ENCODE measurements at places on chromosomes 12 and 14.
A peak's percentile ranks its signal among the peaks of the same experiment; 100 is the strongest.

DNA sequence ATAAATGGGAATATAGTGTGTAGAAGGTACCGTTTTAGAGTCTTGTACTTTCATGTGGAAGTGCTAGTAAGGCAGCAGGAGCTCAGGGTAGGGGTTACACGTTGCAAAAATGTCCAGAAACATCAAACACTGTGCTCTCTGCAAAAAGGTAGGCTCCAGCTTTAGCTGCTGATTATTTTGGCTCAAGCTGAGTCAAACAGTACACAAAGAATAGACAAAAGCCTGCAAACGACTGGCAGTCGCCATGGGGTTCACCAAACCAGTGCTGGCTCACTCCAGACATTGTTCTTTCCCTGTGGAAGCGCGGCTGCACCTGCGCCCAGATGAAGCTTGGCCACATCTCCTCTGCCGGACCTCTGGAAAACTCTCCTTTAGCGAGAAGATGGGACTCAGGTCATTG is 45.3 kb upstream of the NAA30 start:
- DNase-seq = no peak

DNA sequence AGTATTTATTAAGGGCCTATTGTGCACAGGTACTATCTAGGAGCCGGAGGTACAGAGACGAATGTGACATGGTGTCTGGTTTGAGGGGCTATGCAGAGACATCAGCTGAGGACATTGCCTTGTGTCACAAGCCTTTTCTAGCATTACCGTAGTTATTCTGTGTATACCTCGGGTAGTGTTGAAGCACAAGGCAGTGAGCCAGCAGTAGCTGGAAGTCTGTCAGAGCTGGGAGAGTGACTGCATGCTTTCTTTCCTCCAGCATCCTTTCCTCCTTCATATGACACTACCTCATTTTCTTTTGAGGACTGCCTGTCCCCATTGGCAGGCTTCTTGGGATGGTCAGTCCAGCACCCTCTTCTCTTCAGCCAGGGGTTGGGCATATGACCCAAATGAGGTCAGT is 77.0 kb downstream of the POLR3B start:
- DNase-seq = no peak

- DNase-seq = no peak
These were observed 86.7 kb upstream of the ESRRB start for GRCh38 chr14:76289276-76289675.

DNA sequence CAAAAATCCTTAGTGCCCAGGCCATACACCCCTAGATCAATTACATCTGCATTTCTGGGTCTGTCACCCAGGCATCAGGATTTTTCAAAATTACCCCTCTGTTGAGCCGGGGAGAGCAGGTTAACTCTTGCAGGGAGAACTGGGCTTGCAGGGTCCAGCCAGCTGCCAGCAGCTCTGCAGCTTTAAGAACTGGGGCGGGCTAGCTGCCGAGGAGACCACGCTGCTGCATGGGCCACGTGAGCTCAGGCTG is at the start of gene DGLUCY:
Gene DGLUCY, plus strand, starts transcription at position 245 of the 250 bp plus-strand sequence. CDS start 46,222 bp downstream, outside the sequence.
- DNase-seq = no peak

- no peak for DNase-seq
These were observed 48.2 kb upstream of the PNMA1 start for GRCh38 chr14:73762375-73762822.

DNA sequence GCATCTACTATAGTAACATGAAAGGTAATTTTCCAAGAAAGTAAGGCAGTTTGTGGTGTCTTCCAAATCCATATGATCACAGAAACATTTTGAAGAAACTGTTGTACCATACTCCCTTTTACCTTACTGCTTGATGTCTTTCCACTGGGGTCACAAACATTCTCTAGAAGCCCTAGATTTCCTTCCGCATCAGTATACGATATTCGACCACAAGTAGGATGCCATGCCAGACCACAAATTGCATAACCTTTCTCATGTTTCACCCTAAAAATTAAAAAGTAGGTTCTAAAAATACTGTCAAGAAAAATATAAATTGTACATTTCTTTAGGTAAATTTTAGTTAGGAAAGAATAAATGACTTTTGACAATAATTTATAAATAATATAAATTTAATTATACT is 26.5 kb downstream of the WDHD1 start:
- DNase-seq = no peak

GRCh38 chr12:107405436-107405835 is 280.2 kb upstream of the PWP1 start:
- DNase-seq = no peak

DNA sequence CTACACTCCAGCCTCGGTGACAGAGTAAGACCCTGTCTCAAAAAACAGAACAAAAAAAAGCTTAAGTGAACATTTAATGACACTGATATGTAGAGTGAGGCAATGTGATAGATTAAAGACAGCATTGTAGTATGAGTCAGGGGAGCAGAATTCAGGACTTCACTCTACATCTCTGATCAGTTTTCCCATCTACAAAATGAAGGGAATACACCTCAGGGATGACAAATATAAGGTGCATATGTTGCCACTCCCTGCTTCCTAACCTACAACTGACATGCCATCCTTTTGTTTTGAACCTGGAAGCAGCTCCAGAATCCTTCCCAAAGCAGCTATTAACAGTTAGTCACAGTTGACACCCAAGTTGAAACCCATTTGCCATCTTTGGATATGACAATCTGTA is 30.9 kb upstream of the STRN3 start:
- DNase-seq = no peak

GRCh38 chr12:4572680-4573079 is 10.7 kb downstream of the DYRK4 start:
- DNase-seq = no peak

DNA sequence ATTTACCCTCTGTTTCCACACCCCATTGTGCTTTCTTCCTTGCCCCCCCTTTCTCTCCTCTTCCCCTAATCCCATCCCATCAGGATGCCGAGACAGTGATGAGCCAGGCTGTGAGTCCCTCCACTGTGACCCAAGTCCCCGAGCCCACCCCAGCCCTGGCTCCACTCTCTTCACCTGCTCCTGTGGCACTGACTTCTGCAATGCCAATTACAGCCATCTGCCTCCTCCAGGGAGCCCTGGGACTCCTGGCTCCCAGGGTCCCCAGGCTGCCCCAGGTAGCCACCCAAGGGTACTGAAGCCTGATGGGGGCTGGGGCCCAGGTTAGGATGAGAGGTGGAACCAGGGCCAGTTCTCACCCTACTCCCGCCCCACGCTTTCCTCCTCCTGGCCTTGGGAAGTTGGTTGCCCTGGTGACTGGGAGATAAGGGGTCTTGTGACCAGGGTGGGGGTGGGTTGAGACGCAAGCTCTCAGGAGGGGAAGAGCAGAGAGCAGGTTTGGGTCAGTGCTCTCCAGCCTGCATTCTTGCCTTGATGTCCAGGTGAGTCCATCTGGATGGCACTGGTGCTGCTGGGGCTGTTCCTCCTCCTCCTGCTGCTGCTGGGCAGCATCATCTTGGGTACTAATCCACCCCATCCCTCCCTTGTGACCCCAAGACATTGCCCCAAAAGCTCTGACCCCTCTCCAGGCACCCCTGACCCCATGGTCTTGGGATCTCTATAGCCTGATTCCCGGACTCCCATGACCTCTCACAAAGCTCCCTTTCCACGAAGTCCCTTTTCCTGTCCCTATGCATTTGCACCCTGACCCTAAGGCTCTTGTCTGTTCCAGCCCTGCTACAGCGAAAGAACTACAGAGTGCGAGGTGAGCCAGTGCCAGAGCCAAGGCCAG is 1.2 kb downstream of the AMHR2 start:
- DNase-seq = no peak

DNA sequence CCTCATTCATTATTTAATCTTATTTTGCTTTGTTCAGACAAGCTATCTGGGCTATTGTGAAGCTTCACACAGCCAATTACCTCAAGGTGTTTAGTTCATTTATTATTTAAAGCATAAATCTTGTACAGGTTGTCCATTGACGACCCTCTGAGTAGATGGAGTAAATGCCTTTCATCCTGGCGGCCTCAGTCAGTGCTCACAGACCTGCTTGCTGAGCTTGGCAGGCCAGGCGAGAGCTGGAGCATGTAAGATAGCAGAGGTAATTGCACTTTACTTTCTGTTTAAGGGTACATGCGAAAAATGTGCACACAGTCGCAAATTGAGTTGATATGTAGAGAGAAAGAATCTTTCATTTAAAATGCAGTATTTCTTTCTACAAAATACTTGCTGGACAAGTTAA is 224.4 kb downstream of the NPAS3 start:
- DNase-seq = no peak

GRCh38 chr12:2958432-2959191 is 585 bp upstream of the TEAD4 start:
- DNase-seq = peak; percentile 17

DNA sequence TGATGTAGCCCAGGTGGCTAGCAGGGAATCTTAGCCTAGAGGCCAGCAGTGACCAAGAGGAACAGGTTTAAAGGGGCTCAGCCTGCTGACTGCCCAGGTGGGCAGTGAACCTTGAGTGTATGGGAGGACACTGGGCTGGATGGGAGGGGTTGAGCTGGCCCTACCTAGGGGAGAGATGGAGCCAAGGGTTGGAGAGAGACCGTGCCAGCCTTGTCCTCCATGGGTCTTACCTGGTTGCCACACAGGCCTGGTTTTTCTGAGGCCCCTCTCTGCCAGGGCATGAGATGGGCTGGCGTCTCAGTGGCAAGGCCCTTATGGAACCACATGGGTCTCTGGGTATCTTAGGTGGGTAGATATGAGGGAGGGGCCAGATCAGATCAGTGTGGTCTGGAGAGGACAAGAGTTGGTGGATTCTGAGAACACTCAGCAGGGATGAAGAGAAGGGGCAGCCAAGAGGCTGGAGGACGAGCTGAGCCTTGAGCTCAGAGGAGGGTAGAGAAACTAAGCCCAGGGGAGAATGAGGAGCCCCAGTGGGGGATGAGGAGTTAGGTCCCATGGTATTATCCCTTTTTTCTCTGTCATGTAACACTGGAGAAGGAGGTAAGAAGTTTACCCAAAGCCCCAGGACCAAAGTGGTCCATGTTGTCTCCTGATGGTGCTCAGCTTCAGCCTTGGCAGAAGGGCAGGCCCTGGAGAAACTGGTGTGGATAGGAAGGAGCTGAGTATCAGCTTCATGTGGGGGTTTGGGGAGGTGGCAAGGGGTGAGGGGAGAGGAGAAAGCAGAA is 3.7 kb downstream of the GZMB start:
- DNase-seq = no peak

DNA sequence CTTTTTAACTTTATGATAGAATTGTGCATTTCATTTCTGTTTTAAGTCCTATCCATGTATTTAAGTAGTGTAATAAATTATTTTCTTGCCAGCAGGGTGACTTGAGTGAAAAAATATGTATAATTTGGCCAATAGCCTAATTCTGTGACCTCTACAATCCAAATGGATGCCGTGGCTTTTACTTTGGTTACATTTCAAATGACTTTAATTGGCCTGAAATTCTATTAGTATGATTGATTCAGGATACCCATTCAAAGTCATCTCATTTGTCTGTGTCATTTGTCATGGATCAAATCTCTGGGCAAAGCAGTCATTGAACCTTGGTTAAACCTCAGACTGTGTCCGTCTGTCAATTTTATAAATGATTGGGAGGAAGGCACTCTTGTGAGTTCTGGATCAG is 29.6 kb downstream of the CRADD start:
- no peak for DNase-seq

GRCh38 chr12:100794441-100795173 is at the start of gene ANO4:
ANO4 (plus strand) TSS chr12:100794776; CDS start chr12:100901786, 107,010 bp downstream.
- DNase-seq = no peak

- DNase-seq = no peak
These were observed 48.7 kb downstream of the HEATR5A start for GRCh38 chr14:31371646-31372045.

GRCh38 chr12:5465384-5465783 is 33.5 kb downstream of the NTF3 start:
- DNase-seq = no peak

DNA sequence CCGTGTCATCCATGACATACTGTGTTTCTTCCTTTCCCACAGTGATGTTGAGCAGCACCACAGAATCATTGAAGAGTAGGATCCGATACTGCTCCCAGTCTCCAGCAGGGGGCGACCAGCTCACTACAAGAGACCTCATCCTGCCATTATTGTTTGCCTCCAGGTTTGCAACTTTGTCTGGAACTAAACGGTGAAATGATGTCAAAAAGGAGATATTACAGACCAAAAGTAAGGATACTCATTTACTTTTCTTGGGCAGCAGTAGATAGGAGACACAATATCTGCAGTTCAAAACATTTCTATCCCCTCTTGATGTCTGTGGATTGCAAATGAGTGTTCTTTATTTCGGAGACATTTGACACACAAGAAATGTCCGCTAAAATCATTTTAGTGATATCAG is 47.2 kb downstream of the PTPRB start:
- DNase-seq = peak; percentile 64

DNA sequence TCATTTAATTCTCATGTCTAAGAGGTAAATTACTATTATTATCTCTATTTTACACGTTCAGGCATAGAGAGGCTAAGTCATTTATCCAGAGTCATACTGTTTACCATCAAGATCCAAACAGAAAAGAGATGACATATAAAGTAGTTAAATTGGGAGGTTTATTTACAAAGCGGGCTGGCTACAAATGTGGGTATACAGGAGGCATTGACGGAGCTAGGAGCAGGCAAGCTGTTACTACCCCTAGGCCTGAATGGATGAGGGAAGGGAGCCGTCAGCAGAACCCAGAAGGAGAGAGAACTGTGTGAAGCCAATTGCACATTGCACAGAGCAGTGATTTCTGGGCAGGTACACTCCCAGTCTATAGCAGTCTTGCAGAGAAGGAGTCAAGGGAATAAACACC is 39.8 kb downstream of the DACT1 start:
- peak; percentile 96 for DNase-seq

DNA sequence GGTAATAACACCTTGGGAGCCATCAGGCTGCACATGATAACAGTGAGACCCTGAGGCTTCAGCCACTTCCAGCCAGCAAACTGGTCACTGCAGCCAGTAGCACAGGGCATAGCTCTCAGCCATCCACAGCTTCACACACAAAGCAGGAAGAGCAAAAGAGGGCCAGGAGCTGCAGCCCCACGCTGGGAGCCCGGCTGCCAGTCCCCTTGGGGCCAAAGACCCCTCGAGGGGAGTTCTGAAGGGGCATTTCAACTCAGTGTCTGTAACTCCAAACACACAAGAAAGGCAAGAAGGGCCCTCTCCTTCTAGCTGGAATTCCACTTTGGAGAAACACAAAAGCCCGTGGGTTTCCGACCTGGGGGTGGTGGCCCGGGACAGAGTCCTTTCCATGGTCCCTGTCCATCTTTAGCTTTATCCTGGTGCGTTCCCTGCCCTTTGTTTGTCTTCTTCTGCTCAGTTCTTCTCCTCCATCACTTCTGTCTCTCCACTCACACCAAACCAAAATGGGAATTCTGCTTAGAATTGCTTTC is 151.8 kb upstream of the FKBP4 start:
- DNase-seq = no peak

DNA sequence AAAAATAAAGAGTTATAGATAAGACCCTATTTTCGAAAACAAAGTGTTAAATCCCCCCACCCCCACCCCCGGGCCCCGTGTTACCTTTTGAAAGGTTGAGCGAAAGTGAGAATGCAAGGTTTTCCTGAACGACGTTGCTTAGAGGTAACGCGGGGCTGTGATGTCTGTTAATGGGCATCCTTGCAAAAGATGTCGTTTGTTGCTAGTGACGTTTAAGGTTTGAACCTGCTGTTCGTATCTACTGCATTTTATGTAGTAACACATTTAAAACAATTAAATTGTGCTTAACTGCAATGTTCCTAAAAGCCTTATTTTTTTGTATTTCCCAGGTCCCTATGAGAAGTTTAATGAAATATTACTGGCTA is 1.2 kb downstream of the CPSF6 start:
- DNase-seq = no peak

GRCh38 chr12:3171195-3171591 is 94.0 kb downstream of the TSPAN9 start:
- no peak for DNase-seq

GRCh38 chr12:71652656-71653055 is 11.0 kb downstream of the ZFC3H1 start:
- no peak for DNase-seq

- DNase-seq = no peak
These were observed 35.1 kb downstream of the CCDC85C start for GRCh38 chr14:99568567-99569560.
